ENCODE measurements at places on chromosomes 1 and 21. TPM values are rescaled to one million over a fixed set of nuclear protein-coding genes. Genes with fewer than 3 reads are reported as not detected.

SPATA1 gene
- 0.81 TPM for total RNA-seq

NUP210L gene
- 0.43 TPM for total RNA-seq

- peak; percentile 86 for DNase-seq
Observed at GRCh38 chr21:45478115-45478801, 64.0 kb downstream of the SLC19A1 start.

GRCh38 chr1:212236664-212237220 is 48.5 kb upstream of the PPP2R5A start:
- DNase-seq, result no peak
